AG08396 (cell line): ENCODE measurements at places on chromosomes 6 and 20.

DNA sequence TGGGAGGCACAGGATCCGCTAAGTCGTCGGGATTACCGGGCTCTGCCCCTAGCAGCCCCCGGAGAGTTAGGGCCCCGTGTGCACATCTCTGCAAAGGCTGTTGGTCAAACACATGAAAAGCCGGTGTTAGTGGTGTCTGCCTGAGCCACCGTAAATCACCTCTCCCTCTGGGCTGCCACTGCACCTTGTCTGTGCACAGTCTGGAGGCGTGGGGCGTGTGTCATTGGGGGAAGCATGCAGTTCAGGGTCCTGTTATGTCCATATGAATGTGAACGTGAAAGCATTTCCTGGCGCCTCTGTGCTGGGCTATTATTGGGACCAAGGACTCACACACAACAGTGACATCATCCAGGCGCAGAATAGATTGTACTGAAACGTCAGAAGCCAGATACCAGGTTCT, 305.6 kb downstream of the NRN1 start:
- no peak for DNase-seq

GRCh38 chr6:154876486-154877280, 118.4 kb upstream of the TIAM2 start:
- DNase-seq, result no peak

DNA sequence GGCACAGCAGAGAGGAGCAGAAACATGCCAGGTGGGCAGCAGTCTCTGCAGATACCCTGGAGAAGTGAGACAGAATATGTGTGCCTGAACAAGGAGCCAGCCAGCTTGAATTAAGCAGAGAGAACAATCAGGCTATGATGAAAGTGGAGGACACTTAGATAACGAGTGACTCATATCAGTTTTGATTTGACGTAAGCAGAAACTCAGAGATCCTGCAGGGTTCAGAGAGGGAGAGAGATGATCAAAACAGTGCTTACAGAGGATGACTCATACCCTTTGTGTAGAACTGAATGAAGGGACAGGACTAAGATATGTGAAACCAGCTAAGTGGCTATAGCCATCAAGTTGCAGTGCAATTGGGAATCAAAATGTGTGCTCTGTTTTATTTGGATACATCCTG, 300.7 kb downstream of the TENT5A start:
- DNase-seq, result peak; percentile 51

GRCh38 chr6:27693766-27694546, 218.2 kb downstream of the OR2B2 start:
- no peak for DNase-seq

GRCh38 chr20:33609504-33609903, 52.6 kb upstream of the C20orf144 start:
- no peak for DNase-seq

DNA sequence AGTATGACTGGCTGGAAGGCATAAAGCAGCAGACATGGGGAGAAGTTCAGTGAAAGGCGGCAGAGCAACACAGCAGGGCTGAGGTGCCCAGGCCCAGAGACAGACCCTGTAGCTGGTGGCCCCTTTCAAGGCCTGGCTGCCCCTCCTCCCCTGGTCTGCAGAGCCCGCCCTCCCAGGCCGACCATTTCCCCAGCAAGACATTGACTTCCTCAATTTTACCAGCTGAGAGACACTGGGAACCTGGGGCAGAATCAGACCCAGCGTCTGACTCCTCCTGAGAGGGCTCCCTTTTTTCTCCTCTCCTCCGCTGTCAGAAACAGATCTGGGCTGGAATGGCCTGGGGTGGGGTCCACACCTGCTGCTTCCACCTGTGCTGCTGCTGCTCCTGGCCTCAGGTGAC, at the start of gene TREML4:
Gene TREML4, plus strand, starts transcription at position 254 of the 400 bp plus-strand sequence. Its CDS starts 79 bp downstream, at position 333.
- DNase-seq, result no peak

DNA sequence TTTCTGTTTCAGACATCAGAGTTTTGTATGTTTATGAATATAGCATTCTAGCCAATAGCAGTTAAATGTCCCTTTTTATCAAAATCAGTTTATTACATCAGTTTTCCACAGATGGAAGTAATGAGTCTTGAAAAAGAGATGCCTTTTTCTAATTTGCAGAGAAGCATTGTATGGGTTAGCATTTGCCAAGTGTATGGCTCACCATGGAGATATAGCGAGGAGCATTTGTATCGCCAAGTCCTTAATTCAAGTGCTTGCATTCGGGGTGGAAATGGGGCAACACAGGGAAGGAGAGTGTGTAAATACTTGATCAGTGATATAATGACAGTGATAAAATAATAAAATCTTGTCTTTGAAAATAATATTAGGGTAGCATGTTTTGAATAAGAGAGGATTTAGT, 42.9 kb downstream of the TXLNB start:
- no peak for DNase-seq

DNA sequence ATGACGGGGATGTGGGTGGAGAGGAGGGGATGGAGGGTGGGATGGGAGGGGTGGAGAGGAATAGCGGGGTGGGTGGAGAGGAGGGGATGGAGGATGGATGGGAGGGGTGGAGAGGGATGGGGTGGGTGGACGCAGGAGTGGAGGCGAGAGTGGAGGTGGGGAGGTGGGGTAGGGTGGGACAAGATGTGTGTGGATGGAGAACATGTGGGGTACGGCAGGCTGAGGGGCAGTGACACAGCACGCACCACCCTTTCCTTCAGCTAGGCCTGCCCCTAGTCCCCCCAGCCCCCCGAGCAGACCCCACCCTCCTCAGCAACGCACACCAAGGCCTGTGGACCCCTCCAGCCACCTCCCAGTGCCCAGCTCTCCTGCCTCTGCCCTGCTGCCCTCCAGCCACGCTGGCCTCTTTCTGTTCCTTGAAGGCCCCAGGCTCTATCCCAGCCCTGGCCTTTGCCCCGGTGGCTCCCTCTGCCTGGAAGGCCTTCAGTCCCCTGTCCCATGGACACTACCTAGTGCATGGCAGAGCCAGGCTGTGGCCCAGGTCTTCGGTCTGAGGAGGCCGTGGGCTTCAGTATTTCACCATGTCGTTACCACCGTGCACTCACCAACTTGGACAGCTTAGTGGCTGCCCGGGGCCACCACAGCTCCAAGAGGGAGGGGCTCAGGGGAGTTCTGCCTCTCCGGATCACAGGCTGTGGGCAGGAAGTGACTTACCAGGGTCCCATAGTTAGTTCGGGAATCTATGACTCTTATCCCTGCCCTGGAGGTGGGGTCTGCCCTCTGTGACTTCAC, 78.4 kb upstream of the PMEPA1 start:
- DNase-seq, result no peak

DNA sequence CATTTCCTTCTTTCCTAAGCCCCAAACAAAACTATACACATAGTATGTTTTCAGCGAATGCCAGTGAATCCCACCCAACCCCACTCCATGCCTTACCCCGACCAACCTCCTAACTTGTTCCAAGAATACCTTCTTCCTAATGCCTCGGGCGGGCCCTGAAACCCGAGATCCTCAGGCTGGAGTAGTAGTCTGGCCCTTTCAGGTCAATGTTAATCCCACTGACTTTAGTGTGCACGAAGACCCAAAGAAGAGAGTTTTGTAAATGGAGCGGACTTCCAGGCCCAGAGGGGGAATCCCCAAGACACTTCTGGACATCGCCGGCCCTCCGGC, 394 bp downstream of the YIPF3 start:
- DNase-seq, result no peak

DNA sequence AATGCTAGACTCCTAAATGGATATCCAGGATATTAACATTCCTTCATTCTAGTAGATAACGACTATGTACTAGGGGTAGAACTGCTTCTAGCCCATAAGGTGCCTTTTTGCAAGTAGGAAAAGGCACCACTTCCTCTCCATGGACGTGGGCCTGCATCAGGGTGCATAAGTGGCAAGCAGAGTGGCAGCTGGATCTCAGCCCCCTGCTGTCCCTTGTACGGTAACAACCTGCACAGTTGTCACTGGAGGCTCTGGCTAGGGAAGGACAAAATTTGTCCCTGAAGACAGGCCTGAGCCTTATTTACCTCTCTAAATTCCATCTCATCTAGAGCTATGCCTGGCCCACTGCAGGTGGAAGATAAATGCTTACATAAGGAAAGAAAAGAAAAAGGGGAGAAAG, 42.5 kb upstream of the SAYSD1 start:
- no peak for DNase-seq

- no peak for DNase-seq
These were observed 3.9 kb upstream of the ZNF831 start for GRCh38 chr20:59159493-59160376.

DNA sequence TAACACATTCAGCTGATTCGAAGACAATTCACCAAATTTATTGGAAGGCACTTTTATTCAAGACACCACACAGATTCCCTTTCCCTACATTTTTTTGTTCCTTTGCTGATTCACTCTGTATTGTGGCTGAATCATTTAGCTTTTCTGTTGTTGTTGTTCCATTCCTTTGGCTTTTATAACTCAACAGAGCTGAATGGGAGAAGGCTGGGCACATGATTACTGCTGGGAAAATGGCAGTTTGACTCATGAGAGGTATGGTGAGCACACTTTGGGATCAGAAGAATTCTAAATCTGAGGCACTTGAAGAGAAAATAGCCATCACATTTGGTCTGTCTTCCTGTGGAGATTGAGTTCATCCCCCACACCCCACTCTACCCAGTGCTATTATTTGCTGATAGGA, 15.7 kb upstream of the SAYSD1 start:
- no peak for DNase-seq

DNA sequence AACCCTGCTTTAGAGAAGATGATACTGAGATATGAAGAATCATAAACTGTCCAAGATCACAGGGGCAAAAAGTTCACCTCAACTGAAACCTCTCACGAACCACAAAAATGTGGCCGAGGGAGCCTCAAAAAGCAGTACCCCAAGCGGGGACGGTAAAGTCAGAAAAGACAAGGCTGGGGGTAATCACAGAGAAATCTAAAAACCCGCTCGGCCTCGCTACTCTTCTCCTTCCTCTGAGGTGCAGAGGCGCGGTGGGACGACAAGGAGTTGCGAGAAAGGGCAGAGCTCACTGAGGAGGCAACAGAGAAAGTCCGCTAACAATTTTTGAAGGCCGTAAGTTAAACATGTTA, 356 bp upstream of the IRAK1BP1 start:
- no peak for DNase-seq

- no peak for DNase-seq
These were observed 2.4 kb downstream of the CD93 start for GRCh38 chr20:23083553-23084220.

- DNase-seq, result no peak
These were observed 13.4 kb downstream of the LINC00237 start for GRCh38 chr20:21092806-21093205.

- no peak for DNase-seq
These were observed 109.1 kb downstream of the TFAP2B start for GRCh38 chr6:50927800-50928199.

GRCh38 chr20:38812182-38812581, 6.7 kb downstream of the PPP1R16B start:
- no peak for DNase-seq

GRCh38 chr20:10634683-10635411, 39.0 kb downstream of the JAG1 start:
- peak; percentile 38 for DNase-seq

DNA sequence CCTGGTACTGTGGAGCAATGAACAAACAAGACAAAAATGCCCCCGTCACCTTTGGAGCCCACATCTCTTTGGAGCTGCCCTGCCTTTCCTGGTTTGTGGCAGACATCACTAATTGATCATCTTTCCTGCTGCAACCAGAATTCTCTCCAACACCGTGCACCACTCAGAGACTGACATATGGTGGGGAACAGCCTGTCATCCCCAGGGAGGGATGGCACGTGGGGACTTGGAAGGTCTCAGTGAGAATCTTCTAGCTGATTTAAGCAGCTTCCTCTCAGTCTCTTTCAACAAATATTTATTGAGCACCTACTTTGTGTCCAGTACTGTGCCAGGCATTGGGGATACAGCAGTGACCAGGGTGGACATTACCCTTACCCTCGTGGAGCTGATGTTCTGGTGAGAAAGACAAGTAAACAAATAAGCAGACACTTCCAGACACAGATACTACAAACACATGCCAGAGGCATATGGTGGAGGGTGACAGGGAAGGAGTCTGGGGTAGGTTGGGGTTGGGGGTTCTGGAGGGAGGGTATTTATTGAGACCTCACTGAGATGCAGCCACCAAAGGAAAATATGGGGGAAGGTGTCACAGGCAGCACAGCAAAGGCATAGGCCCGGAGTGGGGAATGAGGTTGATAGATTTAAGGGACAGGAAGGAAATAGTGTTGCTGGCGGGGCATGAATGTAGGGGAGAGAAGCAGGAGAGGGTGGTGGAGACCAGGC, 82.3 kb downstream of the CEBPB start:
- no peak for DNase-seq

DNA sequence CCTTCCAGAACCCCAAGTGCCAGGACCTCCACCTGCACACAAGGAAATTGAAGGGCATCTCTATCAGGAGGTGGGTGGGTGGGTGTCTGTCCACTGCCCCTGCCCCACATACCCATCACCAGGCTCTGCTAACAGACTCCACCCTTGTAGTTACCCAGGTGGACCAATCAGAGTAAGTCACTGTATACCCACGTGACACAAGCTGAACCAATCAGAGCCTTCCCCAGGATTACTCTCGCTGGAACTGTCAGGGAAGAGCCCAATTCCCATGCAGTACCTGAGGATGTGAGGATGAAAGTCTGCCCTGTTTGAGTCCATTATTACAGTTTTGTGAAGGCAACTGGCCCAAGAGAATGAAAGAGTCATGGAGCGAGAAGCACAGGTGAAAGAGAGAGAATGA, 4.2 kb downstream of the OCSTAMP start:
- no peak for DNase-seq

- DNase-seq, result no peak
These were observed 86.7 kb downstream of the GMDS start for GRCh38 chr6:2158596-2159271.

- no peak for DNase-seq
These were observed 16.9 kb upstream of the FOXC1 start for GRCh38 chr6:1592852-1593251.

GRCh38 chr20:16485401-16485800, 87.8 kb downstream of the KIF16B start:
- no peak for DNase-seq

DNA sequence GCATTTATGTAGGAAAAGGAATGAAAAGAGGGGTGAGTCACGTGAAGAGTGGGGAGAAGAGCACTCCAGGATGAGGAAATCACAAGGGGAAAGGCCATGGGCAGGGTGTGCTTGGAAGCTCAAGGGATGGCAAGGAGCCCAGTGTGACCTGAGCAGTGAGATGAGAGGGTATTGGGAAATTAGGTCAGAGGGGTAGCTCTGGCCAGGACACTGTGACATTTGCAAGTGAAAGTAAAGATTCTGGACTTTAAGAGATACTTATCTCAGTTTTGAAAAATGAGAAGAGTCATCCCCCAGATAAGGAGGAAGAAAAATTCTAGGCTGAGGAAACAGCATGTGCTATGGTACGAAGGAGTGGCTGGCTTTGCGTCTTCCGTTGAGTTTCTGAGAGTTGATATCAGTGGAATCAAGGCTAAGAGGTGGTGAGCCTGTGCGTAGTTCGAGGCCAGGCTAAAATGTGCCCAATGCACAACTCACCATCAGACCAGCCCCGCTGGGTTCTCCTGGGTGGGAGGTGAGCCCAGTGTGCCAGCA, 79.9 kb downstream of the GCLC start:
- DNase-seq, result no peak

GRCh38 chr20:4791121-4791520, 69.4 kb downstream of the PRND start:
- no peak for DNase-seq

- peak; percentile 18 for DNase-seq
These were observed 244.6 kb downstream of the HAO1 start for GRCh38 chr20:7695635-7696034.
